Testis (tissue), 5 donors: ENCODE measurements at places on chromosomes 7 and 10.

DNA sequence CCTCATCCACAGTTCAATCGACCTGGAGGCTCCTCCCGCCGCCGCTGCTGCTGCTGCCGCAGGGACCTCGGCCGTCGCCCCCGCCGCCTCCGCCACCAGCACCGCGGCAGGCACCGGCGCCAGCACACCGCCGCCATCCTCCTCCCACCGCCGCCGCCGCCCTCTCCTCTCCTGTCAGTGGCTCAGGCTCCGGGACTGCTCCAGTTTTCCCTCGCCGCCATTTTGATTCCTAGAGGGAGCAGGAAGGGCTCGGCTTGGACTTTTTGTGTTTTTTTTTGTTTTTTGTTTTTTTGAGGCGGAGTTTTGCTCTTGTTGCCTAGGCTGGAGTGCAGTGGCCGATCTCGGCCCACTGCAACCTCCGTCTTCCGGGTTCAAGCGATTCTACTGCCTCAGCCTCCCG, 3.0 kb upstream of the MCM10 start:
- peak overlapping the region; percentile 19 for H3K4me3 ChIP-seq
- H3K36me3 ChIP-seq: no peaks in the 10 kb centered on the region
- H3K27me3 ChIP-seq: no peaks in the 10 kb centered on the region
- DNase-seq: peak; percentile 37
- H3K4me1 ChIP-seq: peaks cover 9% of the 10 kb centered on the region

- no peaks in the 10 kb centered on the region for H3K36me3 ChIP-seq
- no peaks in the 10 kb centered on the region for H3K27me3 ChIP-seq
- no peak for DNase-seq
- H3K4me1 ChIP-seq: no peaks in the 10 kb centered on the region
- H3K27ac ChIP-seq: no peak overlapping the region
- H3K4me3 ChIP-seq: no peak overlapping the region
Measured at GRCh38 chr10:12733271-12733670, 268.2 kb downstream of the CCDC3 start.

DNA sequence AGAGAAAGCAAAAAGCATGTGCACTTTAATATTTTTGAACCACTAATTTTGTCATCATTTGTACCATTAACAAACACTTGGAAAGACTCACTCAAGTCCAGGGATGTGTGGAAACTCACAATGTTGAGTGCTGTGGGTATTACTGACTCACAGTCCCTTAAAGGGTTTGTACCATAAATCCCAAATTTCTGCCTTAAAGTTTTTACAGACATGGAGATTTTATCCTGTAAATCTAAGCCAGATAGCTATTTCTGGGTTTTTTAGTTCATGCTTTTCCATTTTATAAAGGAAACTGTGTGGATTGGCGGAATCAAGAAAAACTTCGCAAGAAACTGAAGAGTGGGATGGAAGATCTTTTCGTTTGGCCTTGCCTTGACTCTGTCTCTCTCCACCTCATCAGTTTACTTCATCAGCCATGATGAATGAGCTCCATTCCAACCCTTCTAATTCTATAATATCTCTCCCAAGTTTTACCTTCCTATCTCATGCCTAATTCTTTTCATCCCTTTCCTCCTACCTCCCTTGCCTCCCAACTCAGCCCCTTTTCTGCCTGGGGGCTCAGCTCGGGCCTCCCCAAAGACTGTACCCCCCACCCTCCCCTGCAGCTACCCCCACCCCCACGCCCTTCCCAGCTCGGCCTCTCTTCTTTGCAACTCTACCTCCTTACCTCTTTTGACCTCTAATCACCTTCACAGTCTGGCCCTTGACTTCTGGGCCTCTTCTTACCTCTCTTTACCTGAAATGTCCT, 218.5 kb upstream of the MKLN1 start:
- peak overlapping the region; percentile 100 for H3K4me3 ChIP-seq
- H3K27ac ChIP-seq: peak overlapping the region; percentile 99
- no peaks in the 10 kb centered on the region for H3K36me3 ChIP-seq
- DNase-seq: no peak
- H3K27me3 ChIP-seq: no peaks in the 10 kb centered on the region

DNA sequence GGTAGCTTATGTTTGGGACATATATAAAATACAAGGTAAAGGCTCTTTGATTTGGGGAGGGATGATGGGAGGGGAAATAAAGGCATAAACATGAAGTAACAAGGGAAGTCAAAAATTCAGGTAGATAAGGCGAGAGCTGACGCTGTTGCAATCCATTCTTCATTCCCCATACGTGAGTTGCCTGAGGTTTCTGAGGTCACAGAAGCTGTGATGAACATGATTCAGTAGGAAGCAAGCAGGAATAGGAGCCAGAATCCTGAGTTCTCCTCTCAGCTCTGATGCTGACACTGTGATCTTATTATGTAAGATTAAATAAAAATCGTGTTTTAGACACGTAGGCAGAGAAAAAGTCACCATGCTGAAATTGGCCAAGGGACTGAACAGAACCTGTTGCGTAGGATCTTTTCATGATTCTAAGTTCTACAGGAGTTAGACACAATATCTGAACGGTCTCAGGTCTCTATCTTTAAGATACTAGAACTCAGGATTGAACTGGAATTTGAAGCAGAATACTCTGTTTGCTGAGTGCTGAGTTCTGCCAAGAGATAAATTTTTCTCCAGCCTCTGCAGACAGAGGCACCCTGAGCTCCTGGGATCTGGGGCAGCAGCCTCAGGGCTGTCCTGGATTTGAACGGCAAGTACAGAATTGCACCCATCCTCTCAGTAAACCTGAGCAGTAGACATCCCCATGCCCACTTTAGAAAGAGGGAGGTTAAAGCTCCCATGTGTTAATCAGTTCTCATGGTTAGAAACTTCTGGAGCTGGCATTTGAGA, 21.0 kb downstream of the KLF6 start:
- H3K27ac ChIP-seq: no peak overlapping the region
- H3K36me3 ChIP-seq: no peaks in the 10 kb centered on the region
- no peak for DNase-seq
- H3K27me3 ChIP-seq: no peaks in the 10 kb centered on the region

- no peaks in the 10 kb centered on the region for H3K4me1 ChIP-seq
- no peak overlapping the region for H3K27ac ChIP-seq
- no peaks in the 10 kb centered on the region for H3K27me3 ChIP-seq
- no peak overlapping the region for H3K4me3 ChIP-seq
Measured at GRCh38 chr7:134504660-134505164, 22.7 kb upstream of the AKR1B10 start.
